CD4-positive, alpha-beta T cell treated with Interleukin-10 for 1 hour (primary cell): ENCODE measurements at places on chromosomes 12 and 14.
A peak's percentile ranks its signal among the peaks of the same experiment; 100 is the strongest.

GRCh38 chr12:46303039-46303666 is 34.3 kb upstream of the SLC38A1 start:
- DNase-seq, result peak; percentile 77

DNA sequence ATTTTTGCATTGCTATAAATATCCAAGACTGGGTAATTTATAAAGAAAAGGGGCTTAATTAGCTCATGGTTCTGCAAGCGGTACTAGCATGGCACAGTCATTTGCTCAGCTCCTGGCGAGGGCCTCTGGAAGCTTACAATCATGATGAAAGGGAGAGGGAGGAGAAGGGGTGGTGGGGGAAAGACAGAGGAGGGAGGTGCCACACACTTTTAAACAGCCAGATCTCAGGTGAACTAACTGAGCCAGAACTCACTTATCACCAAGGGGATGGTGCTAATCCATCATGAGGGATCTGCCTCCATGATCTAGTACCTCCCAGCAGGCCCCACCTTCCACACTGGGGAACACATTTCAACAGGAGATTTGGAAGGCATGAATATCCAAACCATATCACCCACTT is 476.3 kb downstream of the PCNX1 start:
- no peak for DNase-seq

GRCh38 chr12:810671-811415 is 58.5 kb downstream of the WNK1 start:
- no peak for DNase-seq

- no peak for DNase-seq
Observed at GRCh38 chr14:34050606-34051005, 99.7 kb upstream of the EGLN3 start.

- DNase-seq, result no peak
Observed at GRCh38 chr12:18521461-18521860, 216.4 kb downstream of the PLCZ1 start.

GRCh38 chr12:91317306-91317705 is 134.7 kb upstream of the DCN start:
- no peak for DNase-seq

- DNase-seq, result no peak
Observed at GRCh38 chr12:65259501-65259900, 19.0 kb upstream of the MSRB3 start.

DNA sequence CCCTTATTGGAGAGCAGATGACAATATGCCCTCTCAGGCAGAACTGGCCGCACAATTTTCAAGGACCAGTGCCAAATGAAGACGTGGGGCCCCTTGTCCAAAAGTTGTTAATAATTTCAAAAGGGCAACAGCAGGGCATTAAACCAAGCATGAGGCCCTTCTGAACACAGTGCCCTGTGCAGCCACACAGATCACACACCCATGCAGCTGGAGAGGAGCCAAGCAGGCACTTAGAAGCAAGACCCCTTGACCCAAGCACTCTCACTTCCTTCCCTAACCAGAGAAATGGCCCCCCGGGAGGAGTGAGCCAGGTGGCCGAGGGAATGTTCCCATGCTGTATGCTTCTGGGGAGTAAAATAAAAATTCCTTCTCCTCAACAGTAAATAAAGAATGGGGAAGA is 114.0 kb upstream of the TMPO start:
- DNase-seq, result no peak

DNA sequence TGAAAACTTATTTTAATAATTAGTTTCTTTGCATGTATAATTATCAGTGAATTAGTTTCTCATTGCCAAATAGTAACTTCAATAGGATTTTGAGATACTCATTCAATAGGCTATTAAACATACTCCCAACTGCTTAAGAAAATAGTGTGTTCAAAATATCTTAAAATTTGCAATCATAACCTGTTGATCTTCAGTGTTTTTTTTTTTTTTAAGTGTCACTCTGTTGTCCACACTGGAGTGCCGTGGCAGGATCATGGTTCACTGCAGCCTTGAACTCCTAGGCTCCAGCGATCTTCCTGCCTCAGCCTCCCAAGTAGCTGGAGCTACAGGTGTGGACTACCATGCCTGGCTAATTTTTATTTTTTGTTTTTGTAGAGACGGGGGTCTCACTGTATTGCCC is 1.5 kb upstream of the YARS2 start:
- no peak for DNase-seq

- no peak for DNase-seq
Observed at GRCh38 chr14:77790566-77791224, 9.2 kb upstream of the ADCK1 start.

DNA sequence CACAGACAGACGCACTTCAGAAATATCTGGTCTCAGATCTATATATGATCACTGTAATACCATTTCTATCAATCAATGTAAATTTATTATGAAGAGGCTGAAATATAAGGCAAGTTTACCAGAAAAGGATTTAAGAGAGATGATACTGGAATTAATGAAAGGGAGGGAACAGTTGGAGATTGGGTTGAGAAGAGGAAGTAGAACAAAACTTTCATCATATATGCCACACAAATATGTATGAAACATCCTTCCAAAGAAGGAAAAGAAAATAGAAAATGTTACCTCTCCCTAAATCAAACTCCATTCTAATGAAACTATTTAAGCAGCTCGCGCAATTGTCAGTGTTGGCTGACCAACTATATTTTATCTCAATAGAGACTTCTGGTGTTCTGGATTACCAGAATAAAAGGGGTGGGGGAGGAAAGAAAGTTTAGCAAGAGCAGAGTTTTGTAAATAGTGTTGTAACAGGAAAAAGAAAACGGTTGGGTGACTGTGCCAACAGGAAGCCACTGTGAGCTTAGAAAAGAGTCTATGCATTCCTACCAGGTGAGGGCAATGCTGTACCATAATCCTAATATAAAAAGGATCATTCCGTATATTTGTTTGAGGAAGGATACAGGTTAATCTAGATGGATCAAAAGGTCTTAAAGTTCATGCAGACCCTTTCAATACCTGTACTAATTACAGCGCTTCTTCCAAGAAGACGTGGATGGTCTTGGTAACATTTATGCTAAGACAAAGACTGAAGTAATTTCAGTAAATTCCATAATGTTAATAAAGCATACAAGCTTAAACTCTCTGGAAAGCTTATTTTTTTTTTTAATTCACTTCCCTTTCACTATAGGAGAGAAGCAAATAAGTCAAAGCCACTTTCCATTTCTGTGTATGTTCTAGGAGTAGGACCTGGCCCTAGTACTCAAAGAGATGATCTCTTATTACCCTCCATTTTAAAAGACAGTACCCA is 14.5 kb upstream of the LLPH start:
- peak; percentile 22 for DNase-seq

GRCh38 chr14:100569734-100570286 is 17.4 kb downstream of the BEGAIN start:
- no peak for DNase-seq

DNA sequence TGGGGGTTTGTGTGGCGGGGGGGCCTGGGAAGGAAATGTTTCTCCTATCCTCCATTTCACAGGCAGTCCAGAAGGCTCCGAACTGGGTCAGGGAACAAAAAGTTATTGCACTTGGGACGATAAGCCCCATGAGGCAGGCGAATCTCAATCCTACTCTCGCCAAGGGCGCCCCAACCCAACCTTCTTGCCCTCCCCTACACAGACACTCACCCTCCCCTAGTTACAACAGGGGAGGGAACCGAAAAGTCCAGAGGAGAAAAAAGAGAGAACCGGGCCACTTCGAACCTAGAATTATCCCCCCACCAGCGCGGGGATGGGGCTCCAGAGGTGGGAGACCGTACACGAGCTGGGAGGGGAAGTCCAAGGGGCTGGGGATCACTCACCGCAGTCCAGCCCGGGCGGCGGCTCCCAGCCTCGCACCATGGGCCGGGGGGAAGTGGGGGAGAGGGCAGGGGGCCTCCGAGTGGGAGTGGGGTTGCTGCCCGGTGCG is 357 bp downstream of the HOMEZ start:
- no peak for DNase-seq

DNA sequence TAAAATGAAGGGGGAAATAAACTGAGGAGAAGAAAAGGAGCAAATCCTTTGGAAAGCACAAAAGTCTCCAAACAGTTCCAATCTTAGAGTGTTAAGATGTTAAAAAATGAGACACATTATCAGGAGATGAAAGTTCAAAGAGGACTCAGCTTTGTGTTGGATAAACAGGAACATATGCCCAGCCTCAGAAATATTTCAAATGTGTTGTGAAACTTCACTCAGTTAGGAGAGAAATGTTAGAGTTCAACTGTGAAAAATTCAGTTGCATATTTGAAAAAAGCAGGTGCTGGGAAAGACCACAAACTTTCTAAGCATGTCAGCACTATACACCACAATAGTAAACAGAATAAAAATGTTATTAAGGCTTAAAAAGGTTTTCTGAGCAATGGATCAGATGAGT is 136.8 kb upstream of the PRKD1 start:
- no peak for DNase-seq

DNA sequence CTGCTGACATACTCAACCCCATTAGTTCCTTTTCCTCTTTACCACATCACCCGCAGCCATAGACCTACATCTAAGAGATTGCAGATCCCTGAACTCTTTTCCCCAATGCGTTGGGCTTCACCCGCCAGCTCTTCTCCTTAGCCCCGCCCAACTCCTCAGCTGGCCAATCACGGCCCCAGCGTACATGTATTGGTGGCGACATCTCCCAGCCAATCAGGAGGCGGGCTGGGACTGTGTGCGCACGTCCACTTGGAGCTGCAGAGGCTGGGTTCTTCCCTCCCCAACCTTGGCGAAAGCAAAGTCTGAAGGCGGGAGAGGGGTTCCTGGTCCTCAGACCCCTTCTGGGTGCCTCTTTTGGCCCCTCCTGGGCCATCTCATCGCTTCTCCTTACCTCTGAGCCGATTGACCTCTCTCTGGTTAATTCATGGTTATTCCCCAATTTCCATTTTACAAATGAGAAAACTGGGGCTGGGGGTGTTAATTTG is 11.0 kb downstream of the PDE1B start:
- DNase-seq, result peak; percentile 91

GRCh38 chr12:28787151-28787550 is 361.9 kb upstream of the FAR2 start:
- no peak for DNase-seq

DNA sequence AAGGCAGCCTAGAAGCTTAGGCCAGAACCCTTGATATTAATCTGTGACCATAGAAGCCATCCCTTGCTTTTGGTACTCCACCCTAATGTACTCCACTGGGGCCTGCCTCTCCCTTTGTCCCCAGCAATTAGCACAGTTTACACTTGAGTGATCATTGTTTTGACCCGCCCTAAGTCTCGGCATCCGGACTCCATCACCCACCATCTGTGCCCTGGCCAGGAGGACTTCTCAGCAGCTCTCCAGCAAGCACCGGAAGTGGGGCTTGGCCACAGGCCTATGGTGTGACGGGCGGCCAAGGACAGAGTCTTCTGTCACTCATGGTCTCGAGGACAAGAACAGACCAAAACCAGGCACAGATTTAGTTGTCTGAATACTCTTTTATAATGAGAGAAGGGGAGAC is 126.5 kb upstream of the NTF3 start:
- no peak for DNase-seq

DNA sequence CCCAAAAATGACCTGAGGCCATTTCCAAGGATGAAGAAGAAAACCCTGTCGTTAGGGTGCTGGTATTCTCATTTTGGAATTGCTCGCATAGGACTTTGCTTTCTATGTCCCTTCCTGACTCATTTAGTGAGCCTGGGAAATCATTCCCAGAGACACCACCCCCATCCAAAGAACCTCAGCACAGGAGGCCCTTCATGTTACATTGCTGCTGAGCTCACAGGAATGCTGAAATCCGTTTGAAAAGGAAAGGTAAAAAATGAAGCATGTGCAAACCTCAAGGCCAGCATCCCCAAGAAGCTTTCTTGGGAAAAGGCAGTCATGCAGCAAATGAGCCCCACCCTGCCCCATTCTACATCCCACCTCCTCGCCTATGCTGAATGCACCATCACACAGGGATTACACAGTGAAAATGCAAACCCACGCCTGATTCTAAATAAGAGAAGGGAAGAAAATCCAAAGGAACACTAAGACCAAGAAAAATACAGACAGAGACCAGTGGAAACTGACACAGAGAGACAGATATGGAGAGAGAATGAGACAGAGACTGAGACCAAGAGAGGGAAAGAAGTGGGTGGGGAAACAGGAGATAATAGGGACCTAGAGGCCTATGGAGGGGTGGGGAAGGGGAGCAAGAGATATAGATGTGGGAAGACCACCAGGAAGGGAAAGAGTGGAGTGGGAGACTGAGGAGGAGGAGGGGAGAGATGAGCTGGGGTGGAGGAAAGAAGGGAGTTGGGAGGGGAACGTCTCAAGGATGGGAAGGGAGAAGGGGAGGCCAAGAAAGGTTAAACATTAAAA is 33.5 kb downstream of the NIN start:
- no peak for DNase-seq

- DNase-seq, result no peak
Observed at GRCh38 chr12:26114720-26115401, 10.0 kb downstream of the BHLHE41 start.

GRCh38 chr12:117036046-117036445 is 63.2 kb downstream of the TESC start:
- no peak for DNase-seq

DNA sequence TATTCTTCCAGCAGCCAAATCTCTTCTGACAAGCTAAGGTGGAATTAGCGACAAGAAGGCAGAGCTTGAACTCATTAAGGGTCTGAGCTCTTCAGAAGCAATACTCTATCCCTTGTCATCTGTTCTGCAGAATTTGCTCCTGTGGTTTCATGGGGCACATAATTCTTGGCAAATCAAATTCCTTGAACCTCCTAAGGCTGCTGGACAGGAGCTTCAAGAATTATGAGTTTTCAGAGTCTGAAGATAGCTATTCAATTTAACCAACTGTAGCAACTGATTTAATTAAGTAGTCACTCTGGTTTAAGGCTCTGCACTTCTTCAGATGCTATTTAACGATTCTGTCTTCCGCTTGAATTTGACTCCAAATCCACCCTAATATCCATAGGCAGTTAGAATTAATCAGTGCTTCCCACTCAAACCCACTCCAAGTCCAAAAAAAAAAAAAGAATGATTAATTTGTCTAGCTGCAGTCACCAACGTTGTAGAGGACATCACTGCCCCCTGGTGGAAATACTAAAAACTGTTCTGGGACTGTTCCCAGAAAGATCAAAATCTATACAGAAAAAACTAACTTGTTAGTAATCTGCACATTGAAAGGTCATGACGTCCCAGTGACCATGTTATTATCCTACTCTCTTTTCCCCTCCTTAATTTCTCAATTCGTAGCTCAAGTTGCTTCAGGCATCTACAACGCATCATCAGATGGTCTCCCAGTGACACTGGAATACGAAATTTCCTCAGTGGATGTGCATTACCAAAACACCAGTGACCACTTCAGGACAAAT is 169.9 kb downstream of the KIF21A start:
- DNase-seq, result peak; percentile 47
